HCEC 1CT (cell line): ENCODE measurements at places on chromosomes 1 and 21.

DNA sequence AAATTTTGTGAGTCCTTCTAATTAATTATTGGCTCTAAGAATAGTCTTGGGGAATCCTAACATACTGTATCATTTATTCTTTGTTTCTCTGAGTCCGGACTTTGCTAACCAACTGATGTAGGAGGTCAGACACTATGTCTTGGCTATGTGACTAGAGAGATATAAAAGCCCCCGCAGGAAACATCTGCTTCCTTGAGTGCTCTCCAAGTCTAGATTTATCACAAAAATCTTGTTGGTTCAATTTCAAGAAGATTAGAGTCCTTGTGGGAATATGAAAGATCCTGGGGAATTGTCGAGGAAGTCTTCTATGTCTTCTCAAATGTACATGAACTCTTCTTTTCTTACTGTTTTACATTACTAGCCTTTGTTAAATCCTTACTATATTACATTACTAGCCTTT, 1712.5 kb downstream of the NCAM2 start:
- no peak for DNase-seq

- DNase-seq: no peak
These were observed 55.3 kb downstream of the SHCBP1L start for GRCh38 chr1:182897696-182898095.

DNA sequence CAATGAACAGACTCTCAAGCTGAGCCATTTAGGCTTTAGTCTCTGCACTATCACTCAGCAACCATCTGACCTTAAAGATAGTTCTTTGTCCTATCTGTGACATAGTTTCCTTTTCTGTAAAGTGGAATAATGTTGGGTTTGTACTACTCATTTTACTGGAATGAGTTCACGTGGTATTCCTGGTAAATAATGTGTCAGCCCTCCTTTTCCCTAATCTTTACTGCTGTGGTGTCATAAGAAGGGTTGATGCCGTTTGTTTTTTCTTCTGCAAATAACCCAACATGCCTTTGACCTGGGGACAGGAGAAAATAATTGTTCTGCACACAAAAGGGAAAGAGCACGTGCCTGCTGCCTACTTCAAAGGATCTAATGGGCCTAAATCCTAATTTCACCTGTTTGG, 297.8 kb downstream of the BRINP3 start:
- DNase-seq: no peak

- no peak for DNase-seq
These were observed 27.5 kb downstream of the SLC22A15 start for GRCh38 chr1:116003823-116004222.

DNA sequence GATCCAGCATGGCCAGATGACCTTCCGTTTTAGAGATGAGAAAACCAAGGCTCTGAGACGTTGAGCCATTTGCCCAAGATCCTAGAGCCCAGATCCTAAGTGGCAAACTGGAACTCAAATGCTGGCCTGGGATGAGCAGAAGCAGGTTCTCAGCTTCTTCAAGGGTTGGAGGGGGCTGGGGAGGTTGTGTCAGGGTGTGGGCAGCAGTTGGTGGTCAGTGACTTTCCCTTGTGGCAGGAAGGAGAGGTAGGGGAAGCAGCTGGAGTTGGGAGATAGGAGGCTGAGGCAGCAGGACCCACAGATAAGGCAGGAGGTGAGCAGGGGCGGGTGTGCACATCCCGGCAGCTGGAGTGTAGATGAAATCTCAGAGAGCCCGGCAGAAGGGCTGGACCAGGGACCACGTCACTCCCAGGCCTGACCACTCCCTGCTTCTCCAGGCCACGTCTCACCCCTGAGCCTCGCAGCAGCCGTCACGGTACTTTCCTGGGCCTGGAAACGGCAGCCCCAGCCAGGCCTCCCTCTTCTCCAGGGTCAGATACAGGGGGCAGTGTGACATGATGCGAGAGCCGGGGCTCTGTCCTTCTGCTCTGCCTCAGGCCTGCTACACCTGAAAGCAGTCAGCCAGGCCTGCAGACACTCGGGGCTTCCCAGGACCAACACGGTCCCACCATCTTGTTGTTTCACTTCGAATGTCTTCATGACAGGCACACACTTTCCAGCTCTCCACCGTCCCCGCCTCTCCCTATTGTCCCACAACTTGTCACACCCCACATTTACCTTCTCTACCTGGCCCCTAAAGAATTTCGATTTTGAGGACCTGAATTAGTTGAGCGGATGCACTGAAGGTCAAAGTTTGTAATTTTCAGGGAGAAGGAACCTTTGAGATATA, 11.5 kb upstream of the LAPTM5 start:
- DNase-seq: no peak

- DNase-seq: no peak
These were observed 55.2 kb upstream of the PLD5 start for GRCh38 chr1:242579528-242580235.

DNA sequence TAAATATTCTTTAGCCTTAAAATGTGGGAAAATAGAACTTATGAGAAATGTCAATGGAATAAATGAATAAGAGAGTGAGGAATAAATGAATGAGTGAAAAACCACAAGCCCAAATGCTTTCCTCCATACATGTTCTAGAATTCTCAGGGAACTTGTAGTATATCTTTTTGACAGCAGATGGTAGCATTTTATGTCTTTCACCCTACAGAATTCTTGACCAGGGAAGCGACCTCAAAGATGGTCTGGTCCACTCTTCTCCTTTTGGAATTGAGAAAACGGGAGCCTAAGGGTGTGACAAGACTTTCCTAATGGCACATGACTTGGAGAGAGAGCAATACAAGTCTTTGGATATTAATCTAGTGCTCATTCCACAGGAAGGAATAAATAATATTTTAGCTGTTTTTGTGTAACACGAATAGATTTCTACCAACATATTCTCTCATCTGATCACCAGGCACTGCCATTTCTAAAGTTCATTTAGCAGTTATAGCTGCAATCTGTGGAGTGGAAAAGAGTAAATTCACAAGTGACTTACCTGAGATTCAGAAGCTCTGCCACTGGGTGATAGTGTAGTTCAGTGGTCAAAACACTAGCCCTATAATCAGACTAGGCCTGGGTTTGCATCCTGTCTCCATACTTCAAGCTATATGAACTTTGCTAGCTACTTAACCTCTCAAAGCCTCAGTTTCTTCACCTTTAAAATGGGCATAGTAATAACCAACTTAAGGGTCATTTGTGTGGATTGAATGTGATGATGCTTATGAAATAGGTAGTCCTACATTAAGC, 15.0 kb upstream of the F5 start:
- DNase-seq: peak; percentile 17

DNA sequence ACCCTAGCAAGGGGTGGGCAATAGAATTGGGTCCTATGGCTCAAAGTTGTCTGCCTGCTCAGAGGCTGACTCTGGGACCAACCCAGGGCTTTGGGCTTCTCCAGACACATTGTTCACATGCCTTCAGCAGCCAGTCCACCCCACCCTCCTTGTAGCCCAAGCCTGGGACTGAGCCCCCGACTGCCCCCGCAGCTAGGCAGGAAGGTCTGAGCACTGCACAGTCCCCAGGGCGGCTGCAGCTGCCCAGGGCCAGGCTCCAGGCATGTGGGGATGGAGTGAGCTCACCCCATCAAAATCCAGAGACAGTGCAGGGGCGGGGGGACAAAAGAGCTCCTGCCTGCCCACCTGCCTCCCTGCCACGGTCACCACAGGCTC, 35.6 kb downstream of the HSPG2 start:
- DNase-seq: no peak

- no peak for DNase-seq
These were observed 720 bp downstream of the PSMB2 start for GRCh38 chr1:35640380-35641232.

GRCh38 chr21:37153196-37153934, 80.3 kb downstream of the TTC3 start:
- DNase-seq: peak; percentile 85
